ENCODE measurements at places on chromosomes 4 and X.
A peak's percentile ranks its signal among the peaks of the same experiment; 100 is the strongest.

DNA sequence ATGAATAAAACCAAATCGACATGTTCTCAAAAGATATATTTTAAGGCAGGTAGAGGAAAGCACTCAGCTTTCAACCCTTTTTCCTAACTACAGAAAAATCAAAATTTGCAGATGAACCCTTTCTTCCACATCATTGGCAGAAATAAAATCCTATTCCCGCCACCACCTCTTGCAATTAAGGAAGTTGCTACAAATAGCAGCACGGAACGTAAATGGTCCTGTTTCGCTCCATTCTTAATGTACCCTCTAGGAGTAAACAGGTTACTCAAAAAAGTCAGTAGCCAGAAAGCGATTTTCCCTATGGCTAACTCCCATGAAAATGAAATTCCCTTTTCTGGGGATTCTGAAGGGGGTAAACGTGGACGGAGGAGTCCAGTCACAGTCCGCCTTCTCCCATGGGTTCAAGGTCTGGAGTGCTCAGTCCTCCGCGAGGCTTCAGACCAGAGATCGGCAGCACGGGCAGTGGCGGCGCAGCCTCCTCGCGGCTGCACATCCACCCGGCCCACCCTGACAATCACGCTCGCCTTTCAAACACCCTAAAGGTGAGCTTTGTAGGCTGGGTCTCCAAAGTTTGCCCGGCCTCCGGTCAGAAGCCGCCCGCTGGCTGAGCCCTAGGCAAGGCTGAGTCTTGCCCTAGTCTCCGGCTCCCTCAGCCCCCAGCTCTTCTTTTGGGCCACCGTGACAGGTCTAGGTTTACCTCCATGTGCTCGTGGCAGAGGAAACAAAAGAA lies 1.8 kb downstream of the ATP11C start:
- peak; percentile 9 for DNase-seq

DNA sequence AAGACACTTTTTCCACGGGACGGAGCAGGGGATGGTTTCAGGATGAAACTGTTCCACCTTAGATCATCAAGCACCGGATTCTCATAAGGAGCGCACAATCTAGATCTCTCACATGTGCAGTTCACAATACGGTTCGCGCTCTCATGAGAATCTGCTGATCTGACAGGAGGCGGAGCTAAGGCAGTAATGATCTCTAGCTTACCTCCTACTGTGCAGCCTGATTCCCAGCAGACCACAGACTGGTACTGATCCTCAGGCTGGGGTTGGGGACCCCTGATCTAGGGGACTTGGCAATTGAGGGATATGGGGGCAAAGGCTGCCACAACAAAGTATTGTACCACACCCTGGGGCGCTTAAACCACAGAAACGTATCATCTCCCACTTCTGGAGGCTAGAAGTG lies 25.7 kb downstream of the ZNF185 start:
- DNase-seq = no peak

GRCh38 chr4:94757192-94758140 lies at the start of gene BMPR1B:
TSS of gene BMPR1B (plus strand) at chr4:94757955. CDS start at chr4:95104425, 346,470 bp downstream.
- DNase-seq = no peak

DNA sequence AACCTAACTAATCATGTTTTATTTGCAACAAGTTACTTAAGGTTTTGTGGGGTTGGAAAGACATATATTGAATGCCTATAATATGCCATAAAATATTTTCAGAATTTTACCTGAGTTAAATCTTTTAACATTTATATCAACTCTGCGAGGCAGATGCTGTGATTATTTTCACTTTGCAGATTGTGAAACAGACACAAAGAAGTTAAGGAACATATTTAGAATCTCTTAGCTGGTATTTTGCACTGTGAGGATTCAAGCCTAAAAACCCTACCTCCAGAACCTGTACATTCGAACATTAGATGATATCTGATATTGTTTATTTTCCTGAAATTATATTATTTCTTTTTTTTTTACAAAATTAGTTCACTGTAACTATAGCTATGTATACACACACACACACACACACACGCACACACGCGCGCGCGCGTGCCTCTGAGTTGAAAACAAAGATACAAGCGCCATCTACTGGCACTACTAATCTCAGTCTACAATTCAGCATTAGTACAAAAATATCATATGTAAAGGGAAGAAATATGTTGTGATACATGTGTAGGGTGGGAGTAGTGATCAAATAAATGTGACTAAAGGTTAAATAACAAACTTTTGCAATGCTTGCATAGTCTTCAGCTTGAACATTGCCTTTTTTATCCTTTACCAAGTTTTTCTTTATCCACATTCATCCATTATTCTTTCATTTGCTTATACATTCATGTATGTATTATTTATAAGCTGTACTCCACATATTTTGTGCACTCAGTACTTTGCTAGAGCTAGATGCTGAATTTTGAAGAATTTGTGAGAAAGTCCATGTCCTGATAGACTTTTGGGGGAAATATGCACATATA lies 61.5 kb downstream of the ANXA10 start:
- DNase-seq = peak; percentile 7

GRCh38 chrX:21747558-21747957 lies 10.4 kb downstream of the SMPX start:
- no peak for DNase-seq

DNA sequence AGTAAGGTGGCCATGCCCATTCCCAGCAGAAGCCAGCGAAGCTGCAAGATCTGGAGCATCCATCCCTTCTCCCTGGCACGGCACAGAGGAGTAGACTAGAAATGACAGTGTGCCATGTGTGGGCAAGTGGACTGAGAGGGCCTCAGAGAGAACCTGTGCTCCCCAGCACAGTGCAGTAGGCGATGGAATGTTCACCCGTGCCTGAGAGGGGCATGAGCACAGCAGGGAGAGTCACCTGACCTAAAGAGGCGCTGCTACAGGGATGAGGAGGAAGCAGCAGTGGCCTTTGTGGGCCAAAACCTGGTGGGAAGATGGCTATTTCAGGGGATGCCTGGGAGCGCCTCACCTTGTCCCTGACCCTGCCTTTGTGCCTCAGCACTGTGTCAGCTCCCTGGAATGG lies 8.0 kb upstream of the CDKN2AIP start:
- DNase-seq = no peak

- DNase-seq = no peak
These were observed 117.3 kb downstream of the FAT4 start for GRCh38 chr4:125432078-125432477.

- DNase-seq = no peak
These were observed 44.5 kb downstream of the SHROOM4 start for GRCh38 chrX:50769389-50770063.

DNA sequence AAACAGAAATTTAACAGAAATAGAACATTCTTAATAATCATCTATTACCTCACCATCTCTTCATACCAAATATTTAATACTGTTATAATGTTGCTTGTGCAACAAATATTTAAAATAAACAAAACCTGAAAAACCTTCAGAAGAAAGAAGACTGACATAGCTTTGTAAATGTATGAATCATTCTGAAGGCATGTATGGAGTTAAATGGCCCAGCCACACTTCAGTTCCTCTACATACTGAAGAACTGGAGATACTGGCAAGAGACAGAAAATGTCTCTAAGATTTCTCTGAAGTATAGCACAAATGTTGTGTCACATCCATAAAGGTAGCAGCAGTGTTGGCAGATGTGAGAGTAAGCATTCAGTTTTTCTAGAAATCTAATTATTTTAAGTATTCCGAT lies 275.3 kb upstream of the FGF13 start:
- DNase-seq = no peak
